ENCODE measurements at places on chromosomes 3 and 15. TPM values are rescaled to one million over a fixed set of nuclear protein-coding genes. Genes with fewer than 3 reads are reported as not detected.

MRAS gene
- total RNA-seq = 137 TPM

VGLL3 gene
- 2.2 TPM for total RNA-seq

HTD2 gene
- 10.3 TPM for total RNA-seq

STRIT1 gene
- total RNA-seq = not detected

SCG3 gene
- total RNA-seq = 147 TPM

ABHD5 gene
- total RNA-seq = 12.4 TPM

SNTN gene
- total RNA-seq = 0.13 TPM

RAD54L2 gene
- total RNA-seq = 33.2 TPM

CYP8B1 gene
- total RNA-seq = not detected

PLA2G4E gene
- not detected for total RNA-seq

GOLGA6B gene
- total RNA-seq = 0.51 TPM

ADGRG7 gene
- total RNA-seq = not detected

SPINK8 gene
- not detected for total RNA-seq

SETD5 gene
- 168 TPM for total RNA-seq

EPB42 gene
- total RNA-seq = not detected

MUSTN1 gene
- 20.4 TPM for total RNA-seq

AMT gene
- 12.8 TPM for total RNA-seq

KNL1 gene
- total RNA-seq = 0.21 TPM

LRRIQ4 gene
- 0.55 TPM for total RNA-seq

IGDCC3 gene
- 5.0 TPM for total RNA-seq

RAD18 gene
- total RNA-seq = 10.5 TPM

AKAP13 gene
- total RNA-seq = 47.9 TPM

SPTBN5 gene
- total RNA-seq = 2.4 TPM

NMD3 gene
- total RNA-seq = 47.7 TPM

ACP3 gene
- 3.6 TPM for total RNA-seq

PCLAF gene
- not detected for total RNA-seq

TMCO5A gene
- total RNA-seq = not detected

APOD gene
- total RNA-seq = 484 TPM

MAGI1 gene
- total RNA-seq = 97.2 TPM

PAK6 gene
- total RNA-seq = 28.4 TPM

ZNF660 gene
- total RNA-seq = 11.6 TPM

GOLGA6L7 gene
- total RNA-seq = not detected

CADPS gene
- 287 TPM for total RNA-seq

SLC51A gene
- total RNA-seq = 2.7 TPM

MEX3B gene
- 4.9 TPM for total RNA-seq

TMEM207 gene
- total RNA-seq = not detected

PDIA5 gene
- total RNA-seq = 5.8 TPM

GLDN gene
- 46.1 TPM for total RNA-seq

PLOD2 gene
- 36.5 TPM for total RNA-seq

C3orf20 gene
- 1.4 TPM for total RNA-seq

GBE1 gene
- 14.0 TPM for total RNA-seq

EHHADH gene
- 7.8 TPM for total RNA-seq

PLSCR5 gene
- total RNA-seq = not detected

P2RY14 gene
- total RNA-seq = 1.8 TPM

TGFBR2 gene
- total RNA-seq = 14.3 TPM

NEDD4 gene
- 7.4 TPM for total RNA-seq

ITPR1 gene
- 246 TPM for total RNA-seq

KLHL6 gene
- 3.1 TPM for total RNA-seq

MYO5A gene
- total RNA-seq = 198 TPM

IGF2BP2 gene
- total RNA-seq = 0.98 TPM

NOX5 gene
- 1.2 TPM for total RNA-seq

ALPK3 gene
- 3.0 TPM for total RNA-seq

ZNF385D gene
- 39.6 TPM for total RNA-seq

TMC3 gene
- total RNA-seq = 0.34 TPM

TTLL13 gene
- total RNA-seq = 1.8 TPM

IQCF5 gene
- not detected for total RNA-seq
